Urinary bladder (tissue), 4 donors: ENCODE measurements at places on chromosomes 3 and 15. TPM values are rescaled to one million over a fixed set of nuclear protein-coding genes. Genes with fewer than 3 reads are reported as not detected.

Gene CPNE9
- total RNA-seq: not detected

DNA sequence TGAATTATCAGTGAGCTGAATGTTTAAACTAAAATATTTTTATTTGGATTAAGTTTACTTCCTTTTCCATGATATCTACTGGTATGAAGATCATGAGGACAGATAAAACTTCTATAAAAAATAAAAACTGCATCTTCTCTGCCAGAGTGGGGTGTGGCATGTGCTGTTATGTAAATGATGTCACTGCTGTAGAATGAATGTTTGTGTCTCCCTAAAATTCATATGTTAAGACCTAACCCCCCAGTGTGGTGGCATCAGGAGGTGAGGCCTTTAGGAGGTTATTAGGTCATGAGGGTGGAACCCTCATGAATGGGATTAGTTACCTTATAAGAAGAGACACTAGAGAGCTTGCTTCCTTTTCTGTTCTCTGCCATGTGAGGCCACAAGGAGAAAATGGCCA, 178.7 kb upstream of the DPH6 start:
- no peak for DNase-seq

Gene CTNNB1
- 664 TPM for total RNA-seq

- no peak for DNase-seq
Measured at GRCh38 chr3:43159131-43159875, 53.4 kb upstream of the POMGNT2 start.

Gene MESP1
- total RNA-seq: not detected

Gene LRRC34
- 14.7 TPM for total RNA-seq

Gene GPR27
- total RNA-seq: 2.7 TPM

- no peak for DNase-seq
Measured at GRCh38 chr3:110210086-110210660, 861.4 kb upstream of the NECTIN3 start.

Gene EPHA6
- total RNA-seq: 15.9 TPM

- DNase-seq: no peak
Measured at GRCh38 chr3:31529421-31529820, 3.3 kb upstream of the STT3B start.

DNA sequence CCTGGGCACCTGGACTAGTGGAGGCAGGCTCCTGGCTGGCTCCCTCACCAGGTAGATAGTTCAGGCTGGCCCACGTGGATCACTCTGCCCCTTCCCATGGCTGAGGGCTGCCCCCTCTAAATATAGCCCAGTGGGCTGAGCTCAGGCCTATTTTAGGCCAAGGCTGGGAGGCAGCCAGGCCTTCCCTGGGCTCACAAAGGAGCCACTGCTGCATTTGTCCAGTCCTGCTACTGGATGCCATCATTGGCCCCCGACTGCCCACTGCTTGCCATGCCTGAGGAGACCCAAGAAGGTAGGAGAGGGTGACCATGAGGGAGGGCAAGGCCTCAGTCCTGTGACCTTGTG, at the start of gene LSMEM2:
TSS of gene LSMEM2 (plus strand) at position 208 of the 345 bp plus-strand sequence. CDS start at position 235, 27 bp downstream.
- no peak for DNase-seq

DNA sequence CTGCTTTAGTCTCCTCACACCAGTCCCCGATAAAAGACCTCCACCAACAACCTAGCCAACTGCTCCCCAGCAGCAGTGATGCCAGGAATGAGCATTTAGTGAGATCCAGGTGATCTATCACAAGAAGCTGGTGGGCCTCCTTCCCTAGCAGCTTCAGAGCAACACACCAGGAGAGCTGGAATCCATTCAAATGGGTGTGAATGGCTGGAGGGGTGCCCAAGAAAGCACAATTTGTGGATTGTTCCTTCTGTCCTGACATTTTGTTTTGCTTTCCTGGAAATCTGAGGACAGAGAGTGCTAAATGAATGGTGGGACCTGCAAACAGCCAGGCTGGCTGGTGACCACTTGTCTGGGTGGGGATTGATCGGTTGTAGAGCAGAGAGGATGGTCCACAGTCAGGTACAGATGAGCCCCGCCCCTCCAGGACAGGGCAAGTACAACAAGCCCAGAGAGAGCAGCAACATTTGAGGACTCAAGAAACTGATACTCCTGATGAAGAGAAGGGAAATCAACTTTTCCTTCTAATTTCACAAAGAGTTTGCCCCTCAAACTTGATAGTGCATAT, 316.8 kb downstream of the VPS13C start:
- no peak for DNase-seq

- no peak for DNase-seq
Measured at GRCh38 chr15:53789654-53790375, 30.4 kb upstream of the WDR72 start.

DNA sequence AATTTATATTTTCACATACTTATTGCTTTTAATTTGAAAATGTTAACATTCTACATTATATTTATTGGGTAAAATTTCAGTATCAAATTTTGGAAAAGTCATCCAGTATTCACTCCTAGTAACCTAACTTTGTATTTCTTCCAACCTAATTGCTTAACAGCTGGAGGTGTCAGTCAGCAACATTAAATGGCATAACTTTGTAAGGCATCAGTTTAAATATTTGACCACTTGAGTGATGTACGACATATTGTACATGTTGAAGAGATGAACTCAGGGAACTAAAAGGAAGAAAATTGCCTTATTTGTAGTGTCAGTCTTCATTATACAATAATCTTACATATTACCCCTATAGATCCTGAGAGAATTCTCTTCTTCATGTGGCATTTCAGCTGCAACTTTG, 326.8 kb downstream of the NAALADL2 start:
- no peak for DNase-seq

GRCh38 chr3:156729460-156730179, 55.2 kb downstream of the TIPARP start:
- no peak for DNase-seq

Gene MAPKAPK3
- total RNA-seq: 20.5 TPM

DNA sequence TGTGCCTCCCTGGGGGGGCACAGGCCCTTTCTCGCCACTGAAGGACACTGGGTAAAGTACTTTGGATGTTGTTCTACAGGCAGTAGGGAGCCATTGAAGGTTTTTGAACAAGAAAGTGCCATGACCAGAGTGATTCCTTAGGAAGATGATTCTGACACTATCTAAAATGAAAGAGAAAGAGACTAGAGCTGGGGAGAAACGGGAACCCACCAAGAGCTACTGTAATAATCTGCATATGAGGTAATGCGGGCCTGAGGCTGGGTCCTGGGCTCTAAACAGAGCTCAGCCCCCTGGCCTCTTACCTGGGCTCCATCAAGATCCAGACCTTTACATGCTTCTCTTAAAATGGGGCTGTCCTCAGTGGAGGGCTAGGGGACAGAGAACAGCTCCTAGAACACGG, 24.9 kb downstream of the GRK7 start:
- DNase-seq: no peak

GRCh38 chr3:172153335-172153861, 114.0 kb downstream of the FNDC3B start:
- peak; percentile 56 for DNase-seq

GRCh38 chr15:33384307-33384706, 73.5 kb downstream of the RYR3 start:
- no peak for DNase-seq

DNA sequence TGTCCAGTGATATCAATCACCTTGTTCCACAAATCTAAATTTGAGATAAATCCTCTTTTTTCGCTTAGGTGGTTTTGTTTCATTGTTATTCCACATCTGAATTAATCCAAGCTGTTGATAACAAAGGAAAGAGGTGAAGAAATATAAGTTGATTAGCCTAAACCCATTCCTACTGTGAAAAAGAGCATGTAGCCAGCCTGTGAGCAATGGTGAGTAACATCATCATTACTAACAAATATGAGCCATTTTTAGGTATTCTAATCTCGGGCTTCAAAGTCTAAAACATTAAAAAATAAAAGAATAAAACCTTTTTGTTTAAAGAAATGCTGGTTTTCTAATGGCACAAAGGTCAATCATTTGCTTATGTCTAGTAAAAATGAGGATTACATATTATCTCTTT, 52.1 kb upstream of the P3H2 start:
- DNase-seq: no peak

- no peak for DNase-seq
Measured at GRCh38 chr3:94612631-94613030, 549.8 kb downstream of the NSUN3 start.

Gene C3orf18
- 9.3 TPM for total RNA-seq
